Cardiac muscle cell (in vitro differentiated cells and primary cell): ENCODE measurements at places on chromosomes 2 and 18. TPM values are rescaled to one million over a fixed set of nuclear protein-coding genes. Genes with fewer than 3 reads are reported as not detected.

DNA sequence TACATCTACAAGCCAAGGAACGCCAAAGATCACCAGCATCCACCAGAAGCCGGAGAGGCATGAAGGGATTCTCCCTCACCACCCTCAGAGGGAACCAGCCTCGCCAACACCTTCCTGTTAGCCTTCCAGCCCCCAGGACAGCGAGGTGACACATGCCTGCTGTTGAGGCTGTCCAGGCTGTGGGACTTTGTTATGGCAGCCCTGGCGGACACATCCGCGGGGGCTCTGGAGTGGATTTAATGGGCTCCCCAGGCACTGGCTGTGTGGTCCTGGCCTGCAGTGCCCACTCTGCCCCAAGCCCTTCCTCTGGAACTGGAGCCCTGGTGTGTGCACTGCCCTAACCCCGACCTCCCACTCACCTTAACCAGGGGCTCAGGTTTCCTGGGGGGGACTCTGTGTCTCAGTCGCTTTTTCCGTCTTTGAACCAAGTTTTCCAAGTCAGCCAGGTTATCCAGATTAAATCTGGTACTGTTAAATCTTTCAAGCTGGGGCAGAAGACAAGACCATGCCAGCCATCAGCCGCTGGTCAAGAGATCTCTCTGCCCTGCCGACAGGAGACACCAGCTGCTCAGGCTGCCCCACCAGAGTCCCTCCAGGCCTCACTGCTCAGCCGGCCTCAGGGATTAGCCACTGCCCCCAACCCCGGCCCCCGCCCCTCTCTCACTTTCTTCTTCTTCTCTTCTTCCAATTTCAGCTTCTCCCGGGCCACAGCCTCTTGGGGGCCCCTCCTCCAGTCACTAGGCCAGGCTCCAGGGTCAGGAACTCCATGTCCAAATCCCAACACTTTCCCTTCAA, 1.9 kb downstream of the ANKRD23 start:
- H3K4me3 ChIP-seq, result no peak overlapping the region
- no peak overlapping the region for H3K27ac ChIP-seq
- H3K36me3 ChIP-seq, result peaks cover 4% of the 10 kb centered on the region
- H3K27me3 ChIP-seq, result no peaks in the 10 kb centered on the region

Gene NT5C1B
- total RNA-seq, result not detected in 2 replicates

DNA sequence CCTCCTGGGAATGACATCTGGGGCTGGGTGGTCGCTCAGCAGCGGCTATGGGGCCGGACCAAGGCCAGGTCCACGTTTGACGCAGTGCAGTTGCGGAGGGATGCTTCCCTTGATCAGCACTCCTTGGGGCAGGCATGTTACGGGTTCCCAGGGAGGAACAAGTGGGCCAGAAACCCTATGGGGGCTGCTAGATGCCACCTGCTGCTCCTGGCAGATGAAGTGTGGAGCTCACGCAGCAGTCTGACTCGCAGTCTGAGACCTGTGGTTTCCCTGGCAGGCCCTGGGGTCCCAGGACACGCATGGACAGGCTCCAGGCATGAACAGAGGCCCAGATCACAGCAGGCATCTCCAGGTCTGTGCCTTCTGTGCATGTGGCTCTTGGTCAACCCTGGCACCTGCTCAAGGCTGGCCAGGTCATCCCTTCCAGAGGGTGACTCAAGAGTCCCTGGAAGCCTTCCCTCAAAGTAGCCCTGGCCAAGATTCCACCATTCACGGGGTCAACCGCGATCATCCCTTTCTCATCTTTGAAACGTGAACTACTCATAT, 20.0 kb downstream of the KCNF1 start:
- no peak overlapping the region for H3K27ac ChIP-seq
- H3K27me3 ChIP-seq, result no peaks in the 10 kb centered on the region
- H3K4me1 ChIP-seq, result no peaks in the 10 kb centered on the region
- no peaks in the 10 kb centered on the region for H3K36me3 ChIP-seq

Gene VAMP8
- total RNA-seq, result 8.3 and 15.7 TPM in 2 replicates

Gene UGT1A10
- total RNA-seq, result not detected in 2 replicates

GRCh38 chr2:142769761-142770160, 107.7 kb upstream of the KYNU start:
- H3K4me1 ChIP-seq, result no peaks in the 10 kb centered on the region
- no peak overlapping the region for H3K4me3 ChIP-seq
- H3K27ac ChIP-seq, result no peak overlapping the region
- H3K27me3 ChIP-seq, result no peaks in the 10 kb centered on the region
- no peaks in the 10 kb centered on the region for H3K36me3 ChIP-seq
- no peak for DNase-seq

Gene ASPRV1
- total RNA-seq, result 3.8 TPM in 2 replicates

DNA sequence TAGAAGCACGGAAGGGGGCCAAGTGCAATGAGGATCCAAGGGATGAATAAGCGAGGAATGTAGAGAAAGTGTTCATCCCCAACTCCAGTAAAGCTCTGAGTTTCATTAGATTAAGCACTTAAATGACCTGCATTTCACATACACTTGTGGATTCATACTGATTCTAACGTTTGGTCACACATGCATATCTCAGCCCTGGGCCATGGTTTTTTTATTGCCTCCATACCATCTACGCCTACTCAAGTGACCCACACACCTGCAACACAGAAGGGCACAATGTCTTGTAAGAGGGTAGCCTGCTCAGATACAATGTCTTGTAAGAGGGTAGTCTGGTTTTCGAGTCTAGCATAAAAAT, 566 bp upstream of the MRPS5 start:
- DNase-seq, result no peak
- no peaks in the 10 kb centered on the region for H3K27me3 ChIP-seq
- no peaks in the 10 kb centered on the region for H3K4me1 ChIP-seq
- H3K27ac ChIP-seq, result peak overlapping the region; percentile 96
- no peaks in the 10 kb centered on the region for H3K36me3 ChIP-seq

DNA sequence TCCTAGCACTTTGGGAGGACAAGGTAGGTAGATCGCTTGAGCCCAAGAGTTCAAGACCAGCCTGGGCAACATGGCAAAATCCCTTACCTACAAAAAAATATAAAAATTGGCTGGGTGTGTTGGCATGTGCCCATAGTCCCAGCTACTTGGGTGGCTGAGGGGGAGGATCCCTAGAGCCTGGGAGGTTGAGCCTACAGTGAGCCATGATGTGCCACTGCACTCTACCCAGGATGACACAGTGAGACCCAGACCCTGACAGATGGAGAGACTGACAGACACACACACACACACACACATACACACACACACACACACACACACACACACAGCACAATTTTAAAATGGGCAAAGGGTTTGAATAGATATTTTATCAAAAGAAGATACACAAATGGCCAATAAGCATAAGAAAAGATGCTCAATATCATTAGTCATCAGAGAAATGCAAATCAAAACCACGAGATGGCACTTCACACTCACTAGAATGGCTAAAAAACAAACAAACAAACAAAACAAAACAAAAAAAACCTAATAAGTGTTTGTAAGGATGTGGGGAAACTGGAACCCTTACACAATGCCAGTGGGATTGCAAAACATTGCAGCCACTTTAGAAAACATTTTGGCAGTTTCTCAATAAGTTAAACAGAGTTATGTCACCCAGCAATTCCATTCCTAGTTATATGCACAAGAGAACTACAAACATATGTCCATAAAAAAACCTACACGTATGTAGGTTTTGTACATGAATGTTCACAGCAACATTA, 42.3 kb downstream of the BAZ2B start:
- H3K27me3 ChIP-seq, result no peaks in the 10 kb centered on the region
- no peak overlapping the region for H3K4me3 ChIP-seq
- no peaks in the 10 kb centered on the region for H3K4me1 ChIP-seq
- no peak overlapping the region for H3K27ac ChIP-seq

Gene ACMSD
- not detected in 2 replicates for total RNA-seq

GRCh38 chr2:240930631-240931318, 24.6 kb downstream of the CROCC2 start:
- H3K4me3 ChIP-seq, result no peak overlapping the region
- DNase-seq, result no peak
- no peak overlapping the region for H3K27ac ChIP-seq
- no peaks in the 10 kb centered on the region for H3K36me3 ChIP-seq
- no peaks in the 10 kb centered on the region for H3K4me1 ChIP-seq
